Activated CD8-positive, alpha-beta T cell treated with anti-CD3 and anti-CD28 coated beads, Interleukin-2, amount 10 ng/mL, durations not matched to agents 7 days and 5 days (primary cell): ENCODE measurements at places on chromosomes 2 and 18. TPM values are rescaled to one million over a fixed set of nuclear protein-coding genes. Genes with fewer than 3 reads are reported as not detected.

The CCDC85A gene
- not detected for total RNA-seq

The GCG gene
- total RNA-seq: not detected

- peaks cover 23% of the 10 kb centered on the region for H3K27me3 ChIP-seq
- H3K36me3 ChIP-seq: no peaks in the 10 kb centered on the region
- no peaks in the 10 kb centered on the region for H3K4me1 ChIP-seq
- H3K27ac ChIP-seq: no peak overlapping the region
These were observed 32.9 kb downstream of the OSBPL6 start for GRCh38 chr2:178227187-178227586.

- peak overlapping the region; percentile 45 for H3K4me3 ChIP-seq
- H3K36me3 ChIP-seq: no peaks in the 10 kb centered on the region
- peaks cover 17% of the 10 kb centered on the region for H3K27me3 ChIP-seq
- no peak overlapping the region for H3K27ac ChIP-seq
- DNase-seq: no peak
- peaks cover 54% of the 10 kb centered on the region for H3K4me1 ChIP-seq
These were observed 174.4 kb downstream of the ICOS start for GRCh38 chr2:204110751-204111516.

DNA sequence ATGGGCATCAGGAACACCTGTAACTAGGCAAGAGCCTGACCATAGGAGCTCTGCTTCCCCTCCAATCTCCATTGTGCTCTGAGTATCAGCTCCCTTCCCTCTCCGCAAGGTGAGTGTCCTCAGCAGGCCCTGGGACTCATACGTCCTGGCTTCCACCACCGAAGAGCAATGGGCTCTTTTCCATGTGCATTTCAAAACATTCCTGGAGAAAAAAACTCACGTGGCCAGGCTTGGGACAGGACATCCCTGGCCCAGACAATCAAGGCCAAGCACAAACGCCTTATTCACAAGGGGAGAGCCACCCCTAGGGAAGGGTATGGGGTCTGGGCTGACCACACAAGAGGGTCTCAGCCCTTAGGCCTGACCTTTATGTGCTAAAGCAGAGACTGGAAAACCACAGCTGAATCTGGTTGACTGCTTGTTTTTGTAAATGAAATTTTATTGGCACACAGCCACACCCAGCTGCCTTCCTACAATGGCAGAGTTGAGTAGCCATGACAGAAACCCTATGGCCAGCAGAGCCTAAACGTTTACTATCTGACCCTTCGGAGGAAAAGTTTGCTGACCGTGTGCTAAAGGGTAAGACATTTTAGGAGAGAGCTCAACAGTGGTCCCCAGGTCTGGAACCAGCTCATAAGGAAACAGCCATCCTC is 175.7 kb upstream of the ARL4C start:
- H3K4me1 ChIP-seq: no peaks in the 10 kb centered on the region
- DNase-seq: no peak
- no peaks in the 10 kb centered on the region for H3K27me3 ChIP-seq
- H3K36me3 ChIP-seq: no peaks in the 10 kb centered on the region
- H3K27ac ChIP-seq: no peak overlapping the region

DNA sequence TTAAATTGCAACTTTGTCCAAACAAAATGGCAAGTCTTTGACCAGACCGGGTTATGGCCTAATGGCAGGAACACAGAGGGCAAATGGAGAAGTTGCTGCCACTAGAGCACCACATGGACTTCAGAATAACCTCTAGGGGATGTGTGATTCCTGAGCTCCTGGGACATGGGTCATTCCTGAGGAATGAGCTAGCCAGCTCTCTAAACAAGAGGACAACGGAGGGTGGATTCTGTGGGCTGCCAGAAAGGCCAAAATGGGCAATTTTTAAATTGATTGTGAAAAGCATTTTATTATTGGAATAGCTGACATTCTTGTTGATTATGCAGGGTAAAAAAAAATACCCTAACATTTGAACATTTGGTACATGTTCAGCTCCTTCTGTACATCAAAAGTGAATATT is 109.8 kb upstream of the FZD5 start:
- no peak overlapping the region for H3K4me3 ChIP-seq
- H3K4me1 ChIP-seq: no peaks in the 10 kb centered on the region
- H3K27me3 ChIP-seq: no peaks in the 10 kb centered on the region
- H3K36me3 ChIP-seq: no peaks in the 10 kb centered on the region
- DNase-seq: no peak
- no peak overlapping the region for H3K27ac ChIP-seq

DNA sequence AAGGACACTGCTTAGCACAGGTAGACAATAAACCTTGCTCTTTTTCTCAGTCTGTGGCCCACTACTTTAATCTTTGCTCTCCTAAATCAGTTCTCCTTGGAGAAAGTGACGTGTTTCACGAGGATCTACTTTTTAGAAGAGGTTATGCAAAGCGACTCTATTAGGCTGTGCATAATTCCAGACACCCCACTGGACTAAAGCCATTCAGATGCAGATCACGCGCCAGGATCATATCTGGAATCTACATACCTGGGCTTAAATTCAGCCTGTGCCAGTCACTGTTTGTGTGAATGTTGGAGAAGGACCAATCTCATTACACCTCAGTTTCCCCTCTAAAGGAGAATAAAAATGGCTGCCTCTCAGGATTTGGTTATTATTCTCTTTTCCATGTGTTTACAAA is 413.0 kb upstream of the MYT1L start:
- no peaks in the 10 kb centered on the region for H3K36me3 ChIP-seq
- H3K27ac ChIP-seq: no peak overlapping the region
- no peaks in the 10 kb centered on the region for H3K4me1 ChIP-seq
- no peaks in the 10 kb centered on the region for H3K27me3 ChIP-seq
- no peak overlapping the region for H3K4me3 ChIP-seq

GRCh38 chr2:172196768-172197431 is 94.2 kb upstream of the DLX2 start:
- H3K4me3 ChIP-seq: no peak overlapping the region
- no peak for DNase-seq
- peaks cover 10% of the 10 kb centered on the region for H3K36me3 ChIP-seq
- H3K4me1 ChIP-seq: peaks cover 9% of the 10 kb centered on the region
- no peak overlapping the region for H3K27ac ChIP-seq

DNA sequence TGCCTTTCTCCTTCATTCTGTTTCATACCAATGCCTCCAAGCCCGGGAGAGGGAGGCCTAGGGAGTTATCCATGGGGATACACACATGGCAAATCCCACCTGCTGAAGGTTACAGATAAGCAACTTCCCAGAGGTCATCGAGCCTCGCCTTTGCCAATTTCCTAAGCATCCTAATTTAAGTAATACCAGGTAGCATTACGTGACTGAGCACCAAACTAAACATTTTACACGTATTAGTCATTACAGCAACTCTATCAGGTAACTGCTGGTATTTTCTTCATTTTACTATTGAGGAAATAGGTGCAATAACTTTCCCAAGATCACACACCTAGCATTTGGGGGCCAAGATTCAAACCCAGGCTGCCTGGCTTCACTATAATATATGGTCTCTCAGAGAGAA is 30.1 kb upstream of the BZW1 start:
- H3K4me1 ChIP-seq: no peaks in the 10 kb centered on the region
- DNase-seq: no peak
- H3K4me3 ChIP-seq: no peak overlapping the region
- peaks cover 3% of the 10 kb centered on the region for H3K27me3 ChIP-seq

- H3K4me3 ChIP-seq: no peak overlapping the region
- no peaks in the 10 kb centered on the region for H3K27me3 ChIP-seq
- no peak overlapping the region for H3K27ac ChIP-seq
- H3K4me1 ChIP-seq: no peaks in the 10 kb centered on the region
These were observed 171.5 kb downstream of the TNS1 start for GRCh38 chr2:217831306-217831705.
